ENCODE measurements at places on chromosomes 12 and 14. TPM values are rescaled to one million over a fixed set of nuclear protein-coding genes. Genes with fewer than 3 reads are reported as not detected.

- DNase-seq: peak; percentile 12
Observed at GRCh38 chr12:991350-992333, 619 bp downstream of the ERC1 start.

- no peak for DNase-seq
Observed at GRCh38 chr12:62785941-62786559, 148.9 kb downstream of the PPM1H start.

GRCh38 chr14:105220699-105221597 lies 27.4 kb upstream of the BTBD6 start:
- no peak for DNase-seq

GRCh38 chr12:1647285-1647669 lies 18.2 kb downstream of the WNT5B start:
- no peak for DNase-seq

DNA sequence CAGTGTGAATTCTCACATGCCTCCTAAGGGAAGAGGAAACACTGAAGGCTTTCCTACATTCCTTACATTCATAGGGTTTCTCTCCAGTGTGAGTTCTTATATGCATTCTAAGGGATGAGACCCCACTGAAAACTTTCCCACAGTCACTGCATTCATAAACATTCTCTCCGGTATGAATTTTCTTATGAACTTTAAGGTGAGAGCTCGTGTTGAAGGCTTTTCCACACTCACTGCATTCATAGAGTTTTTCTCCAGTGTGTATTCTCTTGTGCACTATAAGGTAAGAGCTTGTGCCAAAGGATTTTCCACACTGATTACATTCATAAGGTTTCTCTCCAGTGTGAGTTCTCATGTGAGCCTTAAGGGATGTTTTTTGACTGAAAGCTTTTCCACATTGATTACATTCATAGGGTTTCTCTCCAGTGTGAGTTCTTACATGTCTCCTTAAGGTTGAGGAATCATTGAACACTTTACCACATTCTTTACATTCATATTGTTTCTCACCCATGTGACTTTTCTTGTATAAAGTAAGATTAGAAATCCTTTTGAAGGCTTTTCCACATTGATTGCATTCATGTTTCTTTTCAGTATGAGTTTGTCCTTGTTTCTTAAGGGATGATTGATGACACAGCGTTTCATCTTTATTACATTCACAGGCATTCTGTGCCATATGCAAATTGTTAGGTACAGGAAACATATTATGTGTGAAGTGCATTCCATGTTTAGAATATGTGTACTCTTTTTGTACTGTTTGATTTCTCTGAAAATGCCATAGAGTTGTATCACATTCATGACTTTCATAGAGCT lies 9.5 kb downstream of the ZNF891 start:
- DNase-seq: no peak

GRCh38 chr14:101819251-101819990 lies 57.9 kb downstream of the PPP2R5C start:
- no peak for DNase-seq

GRCh38 chr12:64571411-64571810 lies 38.9 kb upstream of the RASSF3 start:
- no peak for DNase-seq

DNA sequence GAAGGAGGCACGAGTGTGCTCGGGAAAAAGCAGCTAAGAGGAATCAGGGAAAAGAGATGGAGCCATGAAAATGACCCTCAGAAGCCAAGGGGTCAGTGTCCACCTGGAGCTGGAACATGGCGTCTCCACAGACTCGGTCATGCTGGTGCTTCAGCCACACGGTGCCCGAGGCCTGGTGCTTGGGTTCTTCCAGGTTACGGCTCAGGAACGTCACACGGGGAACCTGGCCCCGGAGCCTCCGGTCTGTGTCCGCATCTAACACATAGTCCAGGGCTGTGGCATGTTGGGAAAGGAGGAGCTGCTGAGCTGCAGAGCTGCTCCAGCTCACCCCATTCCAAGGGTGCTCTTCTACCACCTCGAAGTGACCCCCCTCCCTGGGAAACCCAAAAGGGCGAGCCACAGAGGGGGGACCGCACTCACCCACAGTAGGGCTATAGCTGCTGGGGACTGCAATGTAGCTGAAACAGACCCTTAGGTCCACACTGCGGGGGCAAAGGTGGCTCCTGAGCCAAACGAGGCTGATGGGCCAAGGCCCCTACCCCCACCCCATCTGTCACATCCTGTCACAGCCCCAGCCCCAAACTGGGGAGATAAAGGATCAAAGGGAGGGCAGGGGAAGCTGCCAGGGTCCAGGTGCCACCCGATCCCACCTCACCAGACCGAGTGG lies 10.8 kb downstream of the ITGA7 start:
- DNase-seq: peak; percentile 25

DNA sequence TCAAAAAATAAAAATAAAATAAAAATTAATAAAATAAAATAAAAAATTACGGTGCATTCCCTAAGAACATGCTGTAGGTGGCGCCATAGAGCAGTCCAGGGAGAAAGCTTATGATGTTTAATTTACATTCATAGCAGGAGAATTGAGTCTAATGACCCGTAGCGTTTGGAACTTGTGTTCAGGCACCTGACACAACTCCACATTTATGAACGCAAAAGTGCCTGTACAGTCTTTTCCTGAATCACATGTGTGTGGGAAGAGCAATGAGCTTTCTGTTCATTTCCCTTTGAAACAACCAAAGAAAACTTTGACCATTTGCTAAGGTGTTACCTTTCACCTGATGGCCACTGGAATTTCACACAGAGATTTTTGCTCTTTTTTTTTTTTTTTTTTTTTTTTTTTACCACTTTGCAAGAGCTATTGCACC lies 60.6 kb upstream of the KCNA1 start:
- DNase-seq: peak; percentile 43

DNA sequence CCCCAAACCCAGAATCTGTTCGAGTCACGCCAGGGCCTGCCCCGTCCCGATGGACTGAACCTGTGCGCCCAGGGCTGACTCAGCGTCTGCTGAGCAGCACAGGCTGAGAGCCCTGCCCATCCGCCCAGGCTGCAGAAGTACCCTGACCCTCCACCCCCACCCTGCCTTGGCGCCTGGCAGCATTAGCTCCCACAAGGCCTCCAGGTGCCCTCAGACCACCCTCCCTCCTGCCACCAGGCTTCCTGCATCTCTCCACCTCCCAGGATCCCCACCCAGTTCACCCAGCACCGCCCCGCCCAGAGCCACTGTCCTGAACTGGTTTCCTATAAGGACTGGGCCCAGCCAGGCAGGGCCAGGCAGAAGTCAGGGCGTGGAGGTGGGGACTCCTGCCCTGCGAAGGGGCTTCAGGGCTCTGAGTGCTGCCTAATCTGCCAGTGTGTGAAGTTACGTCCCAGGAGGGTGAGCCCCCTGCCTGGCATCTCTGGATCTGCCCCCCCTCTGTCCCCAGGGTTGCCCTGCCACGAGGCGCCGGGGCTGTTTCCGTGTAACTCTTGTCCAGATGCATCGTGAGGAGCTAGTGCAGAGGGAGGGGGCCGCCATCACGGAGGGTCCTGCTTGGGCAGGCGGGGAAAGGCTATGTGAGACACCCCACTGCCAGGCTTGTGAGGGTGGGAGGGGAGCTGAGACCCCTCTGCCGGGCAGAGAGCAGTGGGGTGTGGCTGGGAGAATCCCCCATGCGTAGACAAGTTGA lies 9.1 kb downstream of the ADSS1 start:
- no peak for DNase-seq

DNA sequence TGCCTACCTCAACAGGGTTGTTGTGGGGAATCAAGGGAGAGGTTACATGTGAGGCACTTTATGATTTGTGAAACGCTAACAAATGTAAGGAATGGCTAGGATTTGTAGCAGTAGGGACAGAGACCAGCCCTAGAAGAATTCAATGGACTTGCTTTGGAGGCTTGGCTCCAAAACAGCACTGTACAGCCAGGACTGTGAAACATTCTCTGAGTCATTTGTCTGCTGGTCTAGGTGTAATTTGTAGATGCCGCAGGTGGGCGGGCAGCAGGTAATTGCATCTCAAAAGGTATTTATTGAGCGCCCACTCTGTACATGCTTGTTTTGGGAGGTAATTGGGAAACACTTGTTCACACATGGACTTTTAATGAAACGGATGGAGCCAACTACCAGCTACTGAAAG lies 11.4 kb downstream of the SLC7A8 start:
- DNase-seq: no peak

DNA sequence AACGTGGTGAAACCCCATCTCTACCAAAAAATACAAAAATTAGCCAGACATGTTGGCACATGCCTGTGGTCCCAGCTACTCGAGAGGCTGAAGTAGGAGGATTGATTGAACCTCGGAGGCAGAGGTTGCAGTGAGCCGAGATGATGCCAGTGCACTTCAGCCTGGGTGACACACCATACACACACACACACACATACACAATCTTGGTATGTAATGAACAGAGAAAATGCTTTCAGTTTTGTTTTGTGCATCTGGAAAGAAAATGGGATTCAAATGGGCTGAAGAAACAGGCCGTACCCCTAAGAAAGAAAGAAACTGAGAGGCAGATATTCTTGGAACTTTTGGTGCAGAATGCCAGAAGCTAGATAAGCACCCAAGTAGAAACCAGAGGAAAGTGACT lies 107.2 kb downstream of the PDE3A start:
- no peak for DNase-seq

DNA sequence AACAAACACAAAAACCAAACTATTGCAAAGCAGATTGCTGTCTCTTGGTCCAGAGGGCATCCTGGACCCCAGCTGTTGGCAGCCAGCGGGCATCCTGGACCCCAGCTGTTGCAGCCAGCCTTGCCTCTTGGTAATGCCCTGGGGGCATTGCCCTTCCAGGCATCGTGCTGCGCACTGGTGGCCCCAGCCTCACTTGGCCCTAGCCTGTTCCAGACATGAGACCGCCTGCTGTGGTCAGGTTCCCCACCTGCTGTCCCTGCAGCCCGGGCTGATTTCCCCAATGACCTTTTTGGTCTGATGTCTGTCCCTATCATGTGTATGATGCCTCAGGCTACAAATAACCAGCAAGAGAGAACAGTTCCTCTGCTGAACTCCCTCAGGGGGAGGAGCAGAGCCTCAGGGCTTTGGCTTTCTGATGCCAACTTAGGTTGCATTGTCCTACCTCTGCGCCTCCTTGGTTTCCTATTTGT lies 20.8 kb downstream of the MLXIP start:
- DNase-seq: no peak

DNA sequence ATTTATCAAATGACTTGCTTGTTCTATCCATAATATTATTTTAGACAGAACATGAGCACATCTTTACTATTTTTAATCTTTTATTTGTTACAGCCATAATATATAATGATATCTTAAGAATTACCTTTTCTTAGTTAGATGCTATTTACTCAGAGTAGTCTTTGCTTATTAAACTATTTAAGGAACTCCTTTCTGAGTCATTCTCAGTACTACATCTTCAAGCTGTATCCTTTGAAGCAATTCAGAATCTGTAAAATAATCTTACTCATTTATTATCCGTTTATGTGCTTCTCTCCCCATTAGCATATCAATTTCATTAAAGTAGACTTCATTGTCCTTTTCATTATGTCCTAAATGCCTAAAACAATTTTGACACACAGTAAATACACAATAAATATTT lies 240.4 kb upstream of the FAR2 start:
- no peak for DNase-seq

DNA sequence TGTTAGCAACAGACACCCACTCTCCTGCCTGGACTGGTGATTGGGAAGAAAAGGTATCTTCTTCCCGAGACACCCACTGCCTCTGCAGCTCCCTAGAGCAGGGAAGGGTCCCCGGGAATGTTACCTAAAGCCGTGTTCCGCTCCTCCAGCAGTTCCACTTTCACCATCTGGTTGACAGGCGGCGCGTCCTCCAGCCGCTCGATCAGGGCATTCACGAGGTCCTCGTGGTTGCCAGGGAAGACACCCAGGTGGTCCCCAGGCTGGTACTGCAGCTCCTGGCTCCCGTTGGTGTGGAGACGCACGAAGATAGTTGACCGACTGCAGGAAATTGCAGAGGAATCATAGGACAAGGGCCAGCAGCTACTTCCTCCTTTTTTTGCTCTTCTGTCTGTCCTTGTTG lies 44.2 kb upstream of the FBXO21 start:
- DNase-seq: no peak

GRCh38 chr12:103308396-103308795 lies 187.4 kb downstream of the C12orf42 start:
- no peak for DNase-seq

Gene MOAP1
- polyA plus RNA-seq: 40.1 TPM

Gene GPR132
- 0.17 TPM for polyA plus RNA-seq

Gene KERA
- not detected for polyA plus RNA-seq

Gene GPRC5D
- polyA plus RNA-seq: not detected
